ENCODE measurements at places on chromosomes 3 and 15. TPM values are rescaled to one million over a fixed set of nuclear protein-coding genes. Genes with fewer than 3 reads are reported as not detected.

The CYP8B1 gene
- total RNA-seq, result 0.35 TPM

The FAM3D gene
- total RNA-seq, result 0.82 TPM

The HRH1 gene
- total RNA-seq, result 4.3 TPM

The GOLGA6L7 gene
- not detected for total RNA-seq

The ARGFX gene
- total RNA-seq, result not detected

The CCRL2 gene
- 2.6 TPM for total RNA-seq

The P2RY14 gene
- total RNA-seq, result 1.1 TPM

All from metanephros (tissue), 2 donors.